ENCODE measurements at places on chromosomes 3 and 15.

DNA sequence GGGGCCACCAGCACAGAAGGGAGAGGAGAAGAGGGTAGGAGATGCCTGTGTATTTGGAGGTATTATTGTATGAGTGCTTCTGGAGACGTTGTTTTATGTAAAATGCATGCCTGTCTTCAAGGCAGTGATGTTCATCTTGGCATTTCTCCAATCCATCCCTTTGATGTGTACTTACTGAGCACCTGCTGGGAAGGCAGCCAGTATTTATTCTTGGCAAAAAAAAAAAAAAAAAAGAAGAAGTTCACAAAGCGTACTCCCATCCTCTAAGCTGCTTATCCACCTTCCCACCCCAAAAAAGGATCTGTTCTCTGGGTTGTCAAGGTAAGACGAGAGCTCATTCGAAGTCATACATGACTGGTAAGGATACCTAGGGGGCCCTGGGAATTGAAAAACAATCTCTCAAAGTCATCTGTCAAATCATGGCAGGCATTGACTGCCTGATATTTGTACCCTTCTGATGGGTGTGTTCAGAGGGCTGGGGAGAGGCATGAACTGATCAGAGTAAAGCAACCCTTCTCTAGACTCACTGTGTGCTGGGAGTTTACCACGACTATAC, 30.0 kb upstream of the SLC6A1 start:
- DNase-seq, result no peak

DNA sequence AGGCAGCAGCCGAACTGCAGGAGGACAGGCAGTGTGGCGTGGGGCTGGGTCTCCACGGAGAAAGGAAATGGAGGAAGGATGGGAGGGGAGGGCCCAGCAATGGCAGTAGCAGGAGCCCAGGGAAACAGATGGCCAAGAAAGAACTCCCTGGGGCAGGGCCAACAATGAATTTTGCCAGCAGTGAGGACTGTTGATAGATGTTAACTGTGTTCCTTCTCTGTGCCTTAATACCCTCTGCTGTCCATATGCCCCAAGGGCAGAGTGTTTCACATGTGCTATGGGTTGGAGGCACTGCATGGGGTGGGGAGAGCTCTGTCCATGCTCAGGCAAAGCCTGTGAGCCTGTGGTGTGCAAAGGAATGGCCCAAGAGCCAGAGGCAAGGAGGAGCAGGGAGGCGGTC, 70.8 kb upstream of the POMGNT2 start:
- DNase-seq, result no peak

DNA sequence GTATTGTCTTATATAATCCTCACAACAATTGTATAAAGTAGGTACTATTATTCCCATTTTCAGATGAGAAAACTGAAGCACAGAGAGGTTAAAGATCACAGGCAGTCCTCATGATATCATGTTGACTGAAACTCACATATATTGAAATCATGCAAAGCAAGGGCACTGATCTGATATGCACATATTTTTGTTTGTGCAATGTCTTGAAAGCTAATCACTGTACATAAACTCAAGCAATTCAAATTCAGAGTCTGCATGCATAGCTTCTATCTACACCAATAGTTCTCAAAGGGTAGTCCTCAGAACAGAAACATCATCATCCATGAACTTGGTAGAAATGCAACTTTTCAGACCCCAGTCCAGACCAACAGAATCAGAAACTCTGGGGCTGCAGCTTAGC, 119.2 kb upstream of the STT3B start:
- no peak for DNase-seq

DNA sequence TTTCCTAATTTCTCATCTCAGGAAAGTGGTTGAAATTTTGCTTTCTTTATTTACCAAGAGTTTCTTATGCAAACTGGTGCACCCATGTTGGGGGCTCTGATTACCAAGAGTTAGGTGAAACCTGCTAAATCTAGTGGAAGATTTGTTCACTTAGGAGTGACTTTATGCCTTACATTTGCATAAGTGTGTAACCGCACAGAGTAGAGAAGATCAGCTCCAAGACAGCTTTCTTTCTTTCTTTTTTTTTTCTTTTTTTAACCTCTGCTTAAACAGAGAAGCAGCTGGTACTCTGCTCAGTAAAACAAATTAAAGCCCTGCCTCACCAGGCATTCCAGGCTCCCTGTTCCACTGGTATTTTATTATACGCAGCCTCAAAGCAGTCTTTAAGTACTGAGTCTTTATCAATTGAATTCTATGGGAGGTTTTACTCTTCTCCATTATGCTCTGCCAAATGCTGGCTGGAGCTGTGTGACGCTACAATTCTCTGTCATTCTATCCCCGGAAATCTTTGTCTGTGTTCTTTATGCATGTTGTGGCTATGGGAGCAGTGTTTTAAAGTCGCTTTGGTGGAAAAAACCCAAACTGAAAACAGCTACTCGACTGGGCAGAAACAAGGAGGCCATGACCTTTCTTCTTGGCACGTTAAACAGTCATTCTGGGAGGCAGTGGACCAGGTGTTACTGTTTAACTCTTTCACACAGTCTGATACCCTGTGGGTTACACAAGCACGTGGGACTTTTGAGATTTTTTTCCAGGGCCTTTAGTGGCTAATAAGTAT, 55.2 kb upstream of the GBE1 start:
- peak; percentile 7 for DNase-seq

GRCh38 chr3:52846432-52846965, 11.7 kb upstream of the MUSTN1 start:
- no peak for DNase-seq
